ENCODE measurements at places on chromosomes 1 and 21.

GRCh38 chr1:200438911-200439310 lies 29.1 kb upstream of the ZNF281 start:
- DNase-seq, result peak; percentile 66

GRCh38 chr1:167501515-167502191 lies 16.7 kb downstream of the CD247 start:
- no peak for DNase-seq

DNA sequence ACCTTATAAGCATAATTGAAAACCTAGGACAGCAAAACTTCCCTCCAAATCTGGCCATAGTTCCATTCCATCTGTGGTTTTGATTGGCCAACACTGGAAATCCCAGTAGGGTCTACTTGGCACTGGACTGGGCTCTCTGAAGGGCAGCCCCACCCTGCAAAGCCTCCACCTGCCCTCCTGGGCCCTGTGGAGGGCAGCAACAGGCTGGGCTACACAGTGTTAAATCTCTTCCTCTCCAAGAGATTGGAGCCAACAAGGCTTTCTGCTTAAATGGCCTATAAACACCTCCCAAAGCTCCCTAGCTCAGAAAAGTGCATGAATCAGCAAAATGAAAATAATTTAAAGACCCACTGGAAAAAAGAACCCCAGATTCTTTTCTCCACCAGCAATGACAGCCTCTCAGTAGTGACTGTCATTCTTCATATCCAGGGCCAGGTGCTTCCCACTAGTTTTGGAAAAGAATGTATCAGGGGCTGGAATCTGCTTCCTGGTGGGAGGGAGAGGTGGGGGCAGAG lies 58.5 kb downstream of the BEND5 start:
- DNase-seq, result no peak

DNA sequence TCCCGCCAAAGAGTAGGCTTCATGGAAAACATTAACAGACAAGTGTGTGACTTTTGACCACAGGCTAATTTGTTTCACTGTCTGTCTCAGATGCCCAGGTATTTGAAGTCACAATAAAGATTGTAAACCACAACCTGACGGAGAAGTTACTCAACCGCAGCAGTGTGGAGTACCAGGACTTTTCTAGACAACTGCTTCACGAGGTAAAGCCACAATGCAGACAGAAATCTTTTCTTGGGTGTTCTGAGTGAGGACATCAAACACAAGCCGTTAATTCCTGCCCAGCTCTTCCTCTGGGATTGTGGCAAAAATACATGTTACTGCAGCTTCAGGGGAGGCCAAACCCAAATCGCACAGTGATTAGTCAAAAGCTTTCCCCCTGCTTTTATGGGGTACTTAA lies 31.0 kb downstream of the UMODL1 start:
- no peak for DNase-seq

DNA sequence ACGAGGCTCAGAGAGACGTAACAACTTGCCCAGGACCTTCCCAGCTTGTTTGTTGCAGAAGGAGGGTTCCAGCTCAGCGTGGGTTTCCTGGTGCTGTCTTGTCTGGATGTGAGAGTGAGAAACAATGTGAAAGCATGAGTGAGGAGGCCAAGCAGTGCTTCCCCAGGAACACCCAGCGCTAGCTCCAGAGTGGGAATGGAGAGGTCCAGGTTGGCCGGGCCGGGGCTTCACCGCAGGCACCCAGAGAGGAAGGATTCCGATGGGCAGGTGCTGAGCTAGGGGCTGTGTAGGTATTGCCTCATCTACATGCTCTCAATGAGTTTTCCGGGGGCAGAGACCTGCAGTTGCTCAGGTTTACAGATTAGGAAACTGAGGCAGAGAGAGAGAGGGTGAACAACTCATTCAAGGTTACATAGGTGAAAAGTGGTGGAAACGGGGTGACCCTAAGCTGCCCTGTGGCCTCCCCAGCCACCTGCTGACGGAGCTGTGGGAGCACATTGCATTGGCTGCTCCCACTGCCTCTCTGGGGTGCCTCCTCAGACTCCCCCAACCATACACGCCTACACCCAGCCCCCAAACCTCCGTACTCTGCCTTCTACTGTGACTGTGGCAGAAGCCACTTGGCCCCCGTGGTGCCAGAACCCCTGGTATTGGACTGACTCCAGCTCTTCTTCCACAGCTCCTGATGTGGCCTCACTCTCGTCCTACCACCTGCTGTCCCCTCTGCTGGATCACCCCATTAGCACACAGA lies 51.2 kb downstream of the B3GALT5 start:
- no peak for DNase-seq

- DNase-seq, result no peak
These were observed 78.2 kb downstream of the RAP1GAP start for GRCh38 chr1:21590934-21591333.

- no peak for DNase-seq
These were observed 21.7 kb downstream of the INTS7 start for GRCh38 chr1:212013672-212014071.

DNA sequence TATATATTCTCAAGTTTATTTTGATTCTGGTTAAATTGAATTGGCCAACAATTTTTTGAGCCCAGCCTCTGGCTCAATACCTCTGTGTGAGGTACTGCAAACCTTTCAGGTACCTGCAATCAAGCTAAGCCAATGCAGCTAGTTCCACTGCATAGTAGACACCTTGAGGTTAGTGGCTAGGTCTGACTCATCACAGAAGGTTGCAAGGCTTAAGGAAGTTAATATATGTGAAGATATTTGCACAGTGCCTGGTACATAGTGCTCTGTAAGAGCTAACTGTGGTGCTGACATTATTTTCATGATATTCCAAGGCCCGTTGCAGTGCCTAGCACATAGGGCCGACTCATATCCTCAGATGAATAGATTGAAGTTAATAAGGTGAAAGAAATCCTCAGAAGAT lies 330.5 kb upstream of the KAZN start:
- DNase-seq, result no peak

DNA sequence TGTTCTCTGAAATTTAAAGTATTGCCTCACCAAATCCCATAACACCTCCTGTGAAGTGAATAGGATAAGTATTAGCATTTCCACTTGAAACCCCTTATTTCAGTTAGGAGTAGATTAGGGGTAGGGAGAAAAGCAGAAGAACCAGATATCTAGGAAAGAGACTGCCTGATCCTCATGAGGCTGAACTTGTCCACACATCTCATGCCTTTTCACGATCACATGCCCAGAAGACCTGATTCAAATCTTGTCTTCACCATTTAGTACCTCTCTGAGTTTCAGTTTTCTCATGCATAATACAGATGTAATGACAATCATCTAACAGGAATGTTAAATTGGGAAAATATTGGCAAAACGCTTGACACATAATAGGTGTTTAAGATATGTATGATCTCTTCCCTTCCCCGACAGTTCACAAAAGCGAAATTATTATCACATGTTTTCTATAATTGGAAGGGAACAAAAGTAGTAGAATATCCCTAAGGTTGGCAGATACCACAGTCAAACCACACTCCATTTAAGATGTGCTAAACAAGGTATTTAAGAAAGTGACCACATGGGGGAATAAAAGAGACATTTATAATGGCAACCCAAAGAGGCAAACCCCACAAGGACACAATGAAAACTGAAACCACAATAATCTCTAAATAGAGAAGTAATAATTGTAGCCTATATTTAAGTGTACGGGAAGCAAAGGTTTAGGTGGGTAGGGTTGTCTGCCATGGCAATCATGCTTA lies 25.2 kb downstream of the GFI1 start:
- no peak for DNase-seq

DNA sequence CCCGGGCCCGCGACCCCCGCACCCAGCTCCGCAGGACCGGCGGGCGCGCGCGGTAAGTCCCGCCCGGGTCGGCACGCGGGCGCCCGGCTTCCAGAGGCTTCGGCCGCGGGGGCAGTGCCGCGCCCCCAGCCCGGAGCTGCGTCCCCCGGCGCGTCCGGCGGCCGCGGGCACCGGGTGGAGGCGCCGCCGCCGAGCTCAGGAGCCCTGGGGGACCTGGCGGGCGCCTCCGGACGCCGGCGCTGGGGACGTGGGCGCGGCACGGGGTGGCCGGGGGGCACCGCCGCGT lies 227 bp downstream of the NBL1 start:
- no peak for DNase-seq

GRCh38 chr1:154931940-154932487 lies 4.5 kb downstream of the PMVK start:
- DNase-seq, result no peak

DNA sequence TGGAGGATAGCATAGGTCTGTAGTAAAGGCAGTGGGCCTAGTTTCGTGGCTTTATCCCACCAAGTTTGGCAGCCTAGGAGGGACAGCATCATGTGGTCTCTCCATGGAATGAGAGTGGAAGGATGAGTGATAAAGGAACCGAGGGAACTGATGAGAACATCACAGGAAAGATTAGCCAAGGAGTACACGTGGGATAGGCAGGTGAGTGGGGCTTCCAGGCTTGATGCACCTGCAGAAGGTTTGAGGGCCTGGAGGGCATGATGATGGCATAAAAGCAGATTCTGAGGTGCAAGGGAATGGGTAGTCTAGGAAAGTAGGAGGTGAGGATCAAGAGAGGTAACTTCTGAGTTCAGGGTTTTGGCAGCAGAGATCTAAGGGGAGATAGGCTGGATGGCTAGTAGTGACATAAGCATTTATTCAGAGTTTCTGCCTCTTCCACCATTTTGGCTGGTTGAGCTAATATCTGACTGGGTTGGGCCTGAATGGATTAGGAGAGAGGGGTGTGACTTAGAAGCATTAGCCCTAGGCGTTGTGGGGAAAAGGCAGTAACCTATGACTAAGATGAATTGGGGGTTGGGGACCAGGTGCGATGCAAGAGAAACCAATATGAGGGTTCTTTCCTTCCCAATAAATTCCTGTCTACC lies 9.1 kb downstream of the PTGFRN start:
- DNase-seq, result no peak

DNA sequence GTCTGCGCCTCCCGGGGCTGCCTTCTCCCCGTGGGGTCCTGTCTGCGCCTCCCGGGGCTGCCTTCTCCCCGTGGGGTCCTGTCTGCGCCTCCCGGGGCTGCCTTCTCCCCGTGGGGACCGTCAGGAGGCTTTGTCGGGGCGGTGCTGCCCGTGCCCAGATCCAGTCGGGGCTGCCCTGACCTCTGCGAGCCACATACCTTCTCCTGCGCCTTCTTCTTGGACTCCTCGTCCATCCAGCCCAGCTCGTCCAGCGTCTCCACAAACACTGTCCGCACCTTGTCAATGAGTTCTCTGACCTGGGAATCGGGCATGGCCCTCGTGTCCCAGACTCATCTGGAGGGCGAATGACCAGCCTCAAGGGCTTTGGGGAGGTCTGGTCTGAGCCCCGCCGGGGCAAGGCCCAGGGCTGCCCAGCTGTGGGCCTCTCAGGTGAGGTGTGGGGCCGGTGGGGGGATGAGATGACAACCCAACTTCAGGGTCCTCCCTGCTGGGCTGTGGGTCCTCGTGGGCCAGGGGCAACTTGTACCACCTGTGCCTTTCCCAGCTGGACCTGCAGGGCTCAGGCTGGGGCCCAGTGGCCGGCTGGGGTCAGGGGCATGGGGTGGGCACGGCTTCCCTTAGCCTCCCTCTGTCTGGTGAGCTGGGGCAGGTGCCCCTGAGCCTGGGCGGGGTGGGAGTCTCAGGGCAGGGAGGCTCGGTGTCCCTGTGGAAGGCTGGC lies 9.4 kb downstream of the PRXL2B start:
- DNase-seq, result no peak

DNA sequence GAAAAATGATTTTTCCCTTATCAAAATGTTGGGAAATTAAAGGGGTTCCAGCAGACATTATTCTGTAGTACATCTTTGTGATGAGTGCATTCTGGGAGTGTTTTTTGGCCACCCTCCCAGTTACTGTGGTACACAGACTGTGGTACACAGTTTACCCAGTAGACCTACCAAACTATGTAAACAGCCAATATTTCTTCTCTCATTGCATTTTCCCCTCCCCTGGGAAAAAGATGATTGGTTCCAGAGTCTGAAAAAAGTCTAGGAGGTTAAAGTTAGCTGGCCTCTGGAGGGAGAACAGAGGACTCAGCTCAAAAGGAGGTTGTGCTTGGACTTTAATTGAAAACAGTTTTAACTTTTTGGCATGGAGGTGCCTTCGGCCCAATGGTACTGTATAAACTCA lies 42.5 kb downstream of the PGM1 start:
- no peak for DNase-seq

- no peak for DNase-seq
These were observed 36.9 kb downstream of the FBXO2 start for GRCh38 chr1:11617314-11617713.

DNA sequence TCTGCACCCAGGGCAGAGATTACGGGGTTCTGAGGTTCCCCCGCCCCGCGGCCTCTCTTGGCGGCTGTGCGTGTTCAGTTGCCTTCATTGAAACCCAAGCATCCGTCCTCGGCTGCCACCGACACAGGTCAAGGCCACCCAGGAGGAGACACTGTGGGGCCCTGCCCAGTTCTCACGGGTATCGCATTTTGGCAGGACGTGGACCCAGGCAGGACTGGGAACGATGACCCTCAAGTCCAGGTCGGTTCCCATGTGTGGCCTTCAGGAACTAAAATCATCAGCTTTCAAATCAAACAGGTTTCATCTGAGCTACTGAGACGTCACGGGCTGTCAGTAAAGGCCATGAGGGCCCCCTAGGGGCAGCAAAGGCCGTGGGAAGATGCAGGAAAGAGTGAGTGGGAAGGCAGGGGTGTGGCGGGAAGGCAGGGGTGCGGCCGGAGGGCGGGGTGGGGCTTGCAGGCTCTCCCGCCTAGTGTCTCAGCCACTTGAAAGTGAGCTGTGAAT lies 7.0 kb upstream of the C1orf174 start:
- no peak for DNase-seq

- no peak for DNase-seq
These were observed 50.5 kb downstream of the ABCD3 start for GRCh38 chr1:94468708-94469107.

DNA sequence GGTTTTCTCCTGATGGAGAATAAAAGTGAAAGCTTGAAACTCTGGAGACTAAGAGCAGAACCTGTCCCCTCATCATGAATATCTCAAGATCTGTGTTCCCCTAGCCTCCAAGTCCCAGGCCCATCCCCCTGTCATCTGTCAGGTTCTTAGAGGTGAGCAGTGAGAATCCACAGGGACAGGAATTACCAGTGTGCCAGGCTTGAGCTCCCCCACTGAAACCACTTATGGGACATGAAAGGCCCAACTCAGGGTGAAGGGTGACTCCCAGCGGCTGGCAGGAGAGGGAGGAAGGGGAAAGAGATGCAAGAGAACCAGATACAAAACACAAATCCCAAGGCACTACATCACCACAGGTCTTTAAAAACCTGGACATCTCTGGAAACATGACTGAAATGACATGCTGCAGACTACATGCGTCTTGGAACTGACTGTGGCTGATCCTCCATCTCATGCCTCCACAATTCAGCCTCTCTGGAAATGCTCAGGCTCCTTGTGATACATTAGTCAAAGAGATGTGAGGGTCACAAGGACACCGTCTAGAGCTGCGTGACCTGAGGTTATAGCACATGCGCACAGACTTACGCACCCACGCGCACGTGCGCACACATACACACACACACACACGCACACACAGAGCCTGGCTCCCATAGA lies 6.8 kb upstream of the LY9 start:
- no peak for DNase-seq

- DNase-seq, result peak; percentile 78
These were observed 84.5 kb downstream of the GLIS1 start for GRCh38 chr1:53654216-53655210.
